ENCODE measurements at places on chromosomes 1 and 21.
A peak's percentile ranks its signal among the peaks of the same experiment; 100 is the strongest.

GRCh38 chr1:178593515-178593914, 80.6 kb downstream of the TEX35 start:
- no peaks in the 10 kb centered on the region for H3K27me3 ChIP-seq
- H3K4me3 ChIP-seq, result no peak overlapping the region
- H3K4me1 ChIP-seq, result no peaks in the 10 kb centered on the region
- DNase-seq, result no peak
- H3K27ac ChIP-seq, result no peak overlapping the region

DNA sequence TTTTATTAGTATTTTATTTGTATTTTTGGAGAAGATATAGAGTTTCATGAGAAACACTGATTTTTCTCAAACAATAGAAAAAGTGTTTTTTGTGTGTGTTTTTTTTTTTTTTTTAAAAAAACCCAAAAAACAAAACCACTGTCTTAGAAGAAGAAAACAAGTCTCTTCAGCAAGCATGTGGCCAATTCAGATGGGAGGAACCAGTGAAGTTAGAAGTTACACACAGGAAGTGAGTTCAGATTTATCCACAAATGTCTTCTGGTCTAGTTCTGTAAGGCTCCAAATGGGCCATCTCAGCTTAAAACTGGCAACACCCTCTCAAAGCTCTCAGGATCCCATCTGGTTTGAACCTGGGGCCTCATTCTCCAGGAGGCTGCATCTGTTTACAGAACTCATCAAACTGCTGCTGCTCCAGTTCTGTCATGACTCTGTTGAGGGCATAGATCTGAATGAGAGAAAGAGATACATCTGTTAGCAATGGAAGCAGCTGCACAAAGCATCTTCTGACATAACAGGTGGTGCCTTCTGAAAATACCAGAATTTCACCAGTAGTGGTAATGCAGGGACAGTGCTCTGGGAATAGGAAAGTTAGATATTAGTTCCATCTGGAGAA, 9.8 kb upstream of the ERMAP start:
- H3K27ac ChIP-seq, result no peak overlapping the region
- peaks cover 5% of the 10 kb centered on the region for H3K36me3 ChIP-seq
- H3K27me3 ChIP-seq, result no peaks in the 10 kb centered on the region
- no peaks in the 10 kb centered on the region for H3K4me1 ChIP-seq

DNA sequence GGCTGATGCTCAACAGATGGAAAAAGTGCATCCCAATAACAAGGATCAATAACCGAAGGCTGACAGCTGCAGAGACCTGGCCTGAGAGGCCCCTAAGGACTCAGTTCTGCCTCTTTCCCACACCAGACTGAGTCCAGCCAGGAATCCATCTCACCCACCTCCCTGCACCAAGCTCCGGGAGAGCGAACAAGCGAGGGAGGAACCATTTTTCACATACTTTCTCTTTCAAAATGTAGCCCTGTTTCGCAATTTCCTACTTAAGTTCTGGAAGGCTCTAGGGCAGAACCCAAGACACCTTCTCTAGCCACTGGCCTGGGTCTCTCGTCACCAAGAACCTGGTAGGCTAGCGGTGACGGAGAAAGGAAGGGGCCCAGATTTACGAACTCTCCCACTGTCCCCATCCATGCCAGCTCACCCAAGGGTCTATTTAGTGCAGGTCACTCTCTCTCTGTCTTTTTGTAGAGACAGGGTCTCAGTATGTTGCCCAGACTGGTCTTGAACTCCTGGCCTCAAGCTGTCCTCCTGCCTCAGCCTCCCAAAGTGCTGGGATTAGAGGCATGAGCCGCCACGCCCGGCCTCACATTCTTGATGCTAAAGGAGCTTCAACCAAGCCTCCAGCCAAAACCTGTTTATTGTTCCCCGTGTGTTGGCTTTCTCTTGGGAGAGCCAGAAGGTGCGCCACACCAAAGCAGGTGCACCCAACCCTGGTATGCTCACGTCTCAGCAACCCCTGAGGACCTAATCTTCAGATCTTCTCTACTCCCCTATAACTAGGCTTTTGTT, 10.9 kb upstream of the GNL2 start:
- H3K36me3 ChIP-seq, result no peaks in the 10 kb centered on the region
- no peaks in the 10 kb centered on the region for H3K27me3 ChIP-seq
- H3K4me1 ChIP-seq, result no peaks in the 10 kb centered on the region
- no peak for DNase-seq

DNA sequence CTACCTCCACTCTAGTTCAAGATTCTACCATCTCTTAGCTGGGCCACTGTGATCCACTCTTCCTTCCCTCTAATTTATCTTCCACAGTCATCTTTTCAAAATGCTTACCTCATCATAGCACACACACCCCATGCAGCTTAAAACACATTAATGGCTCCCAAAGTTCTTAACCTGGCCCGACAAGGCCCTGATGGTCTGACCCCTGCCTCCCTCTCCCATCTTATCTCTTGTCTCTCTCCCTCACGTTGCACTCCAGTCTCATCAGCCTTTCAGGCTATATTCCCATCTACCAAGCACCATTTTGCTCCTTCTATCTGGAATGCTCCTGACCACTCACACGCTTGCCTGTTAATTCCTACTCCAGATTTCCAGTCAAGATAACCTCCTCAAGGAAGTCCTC, 2.5 kb upstream of the ZBTB8A start:
- no peaks in the 10 kb centered on the region for H3K27me3 ChIP-seq
- no peak for DNase-seq
- no peaks in the 10 kb centered on the region for H3K36me3 ChIP-seq
- peaks cover 3% of the 10 kb centered on the region for H3K4me1 ChIP-seq
- H3K4me3 ChIP-seq, result no peak overlapping the region

GRCh38 chr21:15061747-15062605, 2.8 kb downstream of the NRIP1 start:
- H3K4me1 ChIP-seq, result peaks cover 61% of the 10 kb centered on the region
- no peak for DNase-seq
- no peak overlapping the region for H3K4me3 ChIP-seq
- H3K36me3 ChIP-seq, result no peaks in the 10 kb centered on the region
- no peaks in the 10 kb centered on the region for H3K27me3 ChIP-seq

DNA sequence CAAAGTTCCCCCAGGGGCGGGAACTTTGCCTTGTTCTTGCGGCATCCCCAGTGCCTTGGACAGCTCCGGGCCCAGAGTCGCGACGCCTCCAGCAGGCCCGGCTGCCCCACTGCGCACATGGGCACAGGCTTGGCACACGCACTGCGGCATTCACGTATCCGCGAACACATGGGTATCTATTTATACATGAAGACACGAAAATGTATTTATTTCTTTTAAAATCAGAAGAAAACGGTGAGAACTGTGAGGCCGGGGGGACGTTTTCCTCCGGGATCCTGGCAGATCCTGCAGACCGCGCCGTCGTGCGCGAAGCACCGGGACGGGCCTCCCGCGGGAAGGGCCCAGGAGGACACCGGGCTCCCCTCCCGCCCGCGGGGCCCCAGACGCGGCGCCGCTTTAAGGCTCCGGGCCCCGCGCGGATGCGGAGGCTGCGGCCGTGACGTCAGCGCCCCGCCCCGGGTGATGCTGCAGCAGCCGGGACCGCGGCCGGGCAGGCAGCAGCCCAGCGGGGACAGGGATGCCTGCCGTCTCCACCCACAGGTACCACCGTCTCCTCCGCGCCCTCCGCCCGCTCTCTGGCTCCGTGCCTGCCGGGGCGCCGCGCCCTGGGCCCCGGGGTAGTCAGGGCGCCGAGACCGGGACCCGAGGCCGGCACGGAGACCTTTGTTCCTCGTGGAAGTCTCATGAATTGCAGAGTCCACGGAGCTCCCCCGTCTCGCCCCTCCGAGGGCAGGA, at the start of gene SLC45A1:
TSS of gene SLC45A1 (plus strand) at position 468 of the 735 bp plus-strand sequence. CDS start 6,216 bp downstream, outside the sequence.
- H3K27ac ChIP-seq, result peak within 1 kb of the TSS; percentile 52
- peaks cover 35% of the 10 kb centered on the region for H3K4me1 ChIP-seq
- H3K36me3 ChIP-seq, result no peaks in the 10 kb centered on the region
- DNase-seq, result no peak
- peak within 1 kb of the TSS; percentile 80 for H3K4me3 ChIP-seq

GRCh38 chr1:8104278-8105236, 78.4 kb upstream of the ERRFI1 start:
- no peak overlapping the region for H3K4me3 ChIP-seq
- no peaks in the 10 kb centered on the region for H3K36me3 ChIP-seq
- no peaks in the 10 kb centered on the region for H3K27me3 ChIP-seq
- DNase-seq, result no peak
- H3K4me1 ChIP-seq, result no peaks in the 10 kb centered on the region

- peaks cover 11% of the 10 kb centered on the region for H3K4me1 ChIP-seq
- no peak overlapping the region for H3K27ac ChIP-seq
- no peak for DNase-seq
- H3K4me3 ChIP-seq, result peak overlapping the region; percentile 73
- H3K36me3 ChIP-seq, result no peaks in the 10 kb centered on the region
These were observed 448 bp downstream of the G0S2 start for GRCh38 chr1:209675565-209676154.

DNA sequence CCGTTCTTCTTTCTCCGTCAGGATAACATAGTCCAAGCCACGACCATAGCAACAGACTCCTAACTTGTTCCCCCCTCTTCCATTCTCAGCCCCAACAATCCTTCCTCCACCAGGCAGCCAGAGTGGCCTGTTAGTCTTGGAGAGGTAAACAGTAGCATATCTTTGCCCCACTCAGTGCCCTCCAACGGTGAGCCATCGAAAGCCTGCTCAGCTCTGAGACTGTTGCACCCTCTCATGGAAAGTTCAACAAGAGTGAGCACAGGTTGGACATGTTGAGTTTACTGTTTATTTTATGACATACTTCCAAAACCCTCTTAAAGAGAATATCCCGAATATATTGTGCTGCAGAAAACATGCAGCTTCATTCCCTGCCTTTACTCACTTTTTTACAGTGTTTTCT, 30.1 kb upstream of the BACE2 start:
- peaks cover 7% of the 10 kb centered on the region for H3K4me1 ChIP-seq
- H3K4me3 ChIP-seq, result no peak overlapping the region
- no peaks in the 10 kb centered on the region for H3K36me3 ChIP-seq
- no peak for DNase-seq
- H3K27ac ChIP-seq, result no peak overlapping the region

- H3K4me3 ChIP-seq, result no peak overlapping the region
- no peak overlapping the region for H3K27ac ChIP-seq
- peaks cover 12% of the 10 kb centered on the region for H3K4me1 ChIP-seq
- DNase-seq, result no peak
- no peaks in the 10 kb centered on the region for H3K27me3 ChIP-seq
These were observed 528.7 kb upstream of the PLXNA2 start for GRCh38 chr1:208772891-208773290.

GRCh38 chr1:2607641-2608091, 21.1 kb downstream of the PRXL2B start:
- DNase-seq, result no peak
- no peaks in the 10 kb centered on the region for H3K36me3 ChIP-seq
- H3K27ac ChIP-seq, result no peak overlapping the region
- H3K4me1 ChIP-seq, result no peaks in the 10 kb centered on the region

DNA sequence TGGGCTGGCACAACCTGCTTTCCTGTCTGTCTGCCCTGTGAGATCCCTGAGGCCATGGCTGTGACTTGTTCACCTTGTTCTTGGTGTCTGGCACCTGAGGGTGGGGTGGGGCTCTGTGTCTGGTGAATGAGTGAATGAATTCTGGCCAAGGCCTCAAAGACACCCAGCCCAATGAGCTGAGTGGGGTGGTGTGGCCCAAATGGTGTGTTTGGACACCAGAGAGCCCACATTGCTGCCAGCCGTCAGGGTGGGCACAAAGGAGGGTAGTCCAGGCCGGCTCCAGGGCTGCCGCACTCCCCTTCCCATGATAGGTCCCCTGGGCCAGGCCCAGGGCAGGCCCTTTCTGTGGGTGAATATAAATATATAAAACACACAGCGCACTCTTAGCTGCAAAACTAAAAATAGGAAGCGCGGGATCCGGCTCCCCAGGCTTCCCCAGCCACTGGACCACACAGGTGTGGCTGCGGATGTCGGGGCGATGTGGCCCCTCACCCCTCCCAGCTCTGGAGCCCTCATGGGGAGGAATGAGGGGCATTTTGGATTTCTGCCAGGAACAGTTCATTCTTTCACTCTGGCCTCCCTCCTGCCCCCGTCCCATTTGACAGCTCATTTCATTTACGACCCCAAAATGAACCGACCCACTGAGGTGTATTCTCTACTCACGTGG, 33.3 kb downstream of the RUNX3 start:
- no peak overlapping the region for H3K27ac ChIP-seq
- H3K27me3 ChIP-seq, result no peaks in the 10 kb centered on the region
- H3K4me1 ChIP-seq, result no peaks in the 10 kb centered on the region
- H3K4me3 ChIP-seq, result no peak overlapping the region
- DNase-seq, result no peak

GRCh38 chr1:20367116-20367585, 76.5 kb downstream of the VWA5B1 start:
- no peak overlapping the region for H3K4me3 ChIP-seq
- H3K4me1 ChIP-seq, result no peaks in the 10 kb centered on the region

- no peaks in the 10 kb centered on the region for H3K27me3 ChIP-seq
- DNase-seq, result no peak
- H3K27ac ChIP-seq, result no peak overlapping the region
- H3K4me1 ChIP-seq, result peaks cover 31% of the 10 kb centered on the region
- H3K4me3 ChIP-seq, result peak overlapping the region; percentile 76
These were observed 2.6 kb downstream of the GATAD2B start for GRCh38 chr1:153919876-153920852.

- H3K4me1 ChIP-seq, result no peaks in the 10 kb centered on the region
- H3K4me3 ChIP-seq, result no peak overlapping the region
- no peak for DNase-seq
- no peak overlapping the region for H3K27ac ChIP-seq
- H3K27me3 ChIP-seq, result no peaks in the 10 kb centered on the region
These were observed 118.1 kb downstream of the DTL start for GRCh38 chr1:212153635-212154034.

DNA sequence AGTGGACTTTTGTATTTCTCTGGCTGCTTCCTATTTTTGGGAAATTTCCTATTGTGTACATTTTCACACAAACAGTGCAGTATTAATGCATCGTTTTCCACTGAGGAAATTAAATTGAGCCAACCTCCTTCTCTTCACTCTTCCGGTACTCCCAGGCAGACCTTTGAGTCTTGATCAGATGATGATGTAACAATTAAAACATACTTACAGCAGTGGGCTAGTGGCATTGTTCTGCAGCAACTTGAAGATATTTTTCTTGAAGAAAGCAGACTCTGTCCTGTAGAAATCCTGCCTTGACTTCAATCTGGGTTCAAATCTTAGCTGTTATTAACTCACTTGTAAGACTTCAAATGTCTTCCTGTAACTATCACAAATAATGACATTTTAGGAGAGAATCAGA, 19.0 kb upstream of the TMEM200B start:
- H3K36me3 ChIP-seq, result peaks cover 14% of the 10 kb centered on the region
- H3K27ac ChIP-seq, result no peak overlapping the region
- no peaks in the 10 kb centered on the region for H3K4me1 ChIP-seq
- no peak overlapping the region for H3K4me3 ChIP-seq

GRCh38 chr1:117058810-117059209, 1.3 kb upstream of the TTF2 start:
- no peaks in the 10 kb centered on the region for H3K27me3 ChIP-seq
- no peak overlapping the region for H3K4me3 ChIP-seq
- H3K4me1 ChIP-seq, result peaks cover 10% of the 10 kb centered on the region

GRCh38 chr1:61299463-61299862, 217.1 kb downstream of the NFIA start:
- no peak for DNase-seq
- H3K4me1 ChIP-seq, result peaks cover 90% of the 10 kb centered on the region
- H3K4me3 ChIP-seq, result peak overlapping the region; percentile 42
- no peaks in the 10 kb centered on the region for H3K27me3 ChIP-seq
- no peaks in the 10 kb centered on the region for H3K36me3 ChIP-seq

- DNase-seq, result no peak
- H3K27me3 ChIP-seq, result no peaks in the 10 kb centered on the region
- peaks cover 2% of the 10 kb centered on the region for H3K4me1 ChIP-seq
- no peak overlapping the region for H3K4me3 ChIP-seq
These were observed 7.1 kb downstream of the PROX1 start for GRCh38 chr1:213994888-213995287.
